Stimulated activated naive B cell treated with anti-CD40 and anti-IgM and Interleukin-4, amounts not matched to agents 10 μg/mL and 1 μg/mL and 100 μg/mL, for 72 hours (primary cell): ENCODE measurements at places on chromosomes 4 and X.

DNA sequence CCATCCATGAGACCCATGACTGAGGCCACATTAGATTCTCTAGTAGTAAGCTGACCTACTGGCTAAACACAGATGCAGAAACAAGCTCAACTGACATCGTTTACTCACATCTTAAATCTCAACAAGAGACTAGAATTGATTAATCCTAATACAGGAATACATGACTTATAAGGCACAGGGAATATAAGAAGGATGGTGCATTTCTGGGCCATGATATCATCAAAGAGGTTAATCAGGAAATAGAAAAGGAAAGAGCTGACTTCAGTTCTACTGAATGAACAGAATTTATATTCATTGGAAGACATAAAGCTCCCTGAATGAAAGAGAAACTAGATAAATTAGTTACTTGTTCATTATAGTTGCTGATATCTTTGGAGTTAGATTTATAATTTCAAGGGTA lies 1406.5 kb downstream of the STIM2 start:
- no peak for DNase-seq

DNA sequence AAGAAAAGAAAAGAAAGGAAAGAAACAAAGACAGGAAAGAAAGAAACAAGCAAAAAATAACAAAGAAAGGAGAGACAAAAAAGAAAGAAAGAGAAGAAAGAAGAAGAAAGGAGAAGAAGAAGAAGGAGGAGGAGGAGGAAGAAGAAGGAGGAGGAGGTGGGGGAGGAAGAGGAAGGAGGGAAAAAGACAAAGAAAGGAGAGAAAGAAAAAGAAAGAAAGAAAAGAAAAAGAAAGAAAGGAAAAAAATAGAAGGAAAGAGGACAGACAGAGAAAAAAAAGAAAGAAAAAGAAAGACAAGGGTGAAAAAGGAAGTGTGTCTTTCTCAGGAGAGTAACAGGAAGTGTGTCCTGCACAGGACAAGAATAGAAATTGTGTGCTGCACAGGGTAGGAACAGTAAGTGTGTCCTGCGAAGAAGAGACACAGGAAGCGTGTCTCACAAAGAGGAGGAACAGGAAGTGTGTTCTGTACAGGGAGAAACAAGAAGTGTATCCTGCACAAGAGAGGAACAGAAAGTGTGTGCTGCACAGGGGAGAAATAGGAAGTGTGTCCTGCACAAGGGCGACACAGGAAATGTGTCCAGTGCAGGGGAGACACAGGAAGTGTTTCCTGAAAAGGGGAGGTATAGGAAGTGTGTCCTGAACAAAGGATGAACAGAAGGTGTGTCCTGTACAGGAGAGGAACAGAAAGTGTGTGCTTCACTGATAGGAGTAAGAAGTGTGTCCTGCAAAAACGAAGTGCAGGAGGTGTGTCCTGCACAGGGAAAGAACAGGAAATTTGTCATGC lies 101.2 kb downstream of the ARSF start:
- peak; percentile 24 for DNase-seq

- DNase-seq = no peak
Observed at GRCh38 chr4:12178614-12179610, 750.2 kb upstream of the HS3ST1 start.

GRCh38 chr4:8267077-8267476 lies 2.5 kb upstream of the HTRA3 start:
- peak; percentile 15 for DNase-seq

DNA sequence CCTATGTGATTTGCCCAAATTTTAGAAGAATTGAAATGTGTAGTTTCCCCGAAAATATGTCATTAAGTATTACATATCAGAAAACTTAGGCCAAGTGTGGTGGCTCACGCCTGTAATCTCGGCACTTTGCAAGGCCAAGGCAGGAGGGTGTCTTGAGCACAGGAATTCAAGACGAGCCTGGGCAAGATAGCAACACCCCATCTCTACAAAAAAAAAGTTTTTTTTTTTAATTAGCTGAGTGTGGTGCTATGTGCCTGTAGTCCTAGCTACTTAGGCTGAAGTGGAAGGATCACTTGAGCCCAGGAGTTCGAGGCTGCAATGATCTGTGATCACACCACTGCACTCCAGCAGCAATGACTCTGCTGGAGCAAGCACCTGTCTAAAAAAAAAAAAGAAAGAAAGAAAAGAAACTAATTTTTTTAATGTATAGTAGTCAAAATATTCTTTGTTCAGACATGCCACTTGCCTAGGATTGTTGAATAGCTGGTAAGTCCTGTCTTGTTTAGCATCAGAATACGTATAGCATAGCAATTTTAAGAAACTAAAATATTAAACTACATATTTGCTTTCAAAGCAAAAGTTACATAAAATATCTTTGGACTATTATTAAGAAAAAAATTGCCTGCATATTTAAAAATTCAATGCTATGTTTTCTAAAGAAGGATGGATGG lies 40.1 kb upstream of the GAB1 start:
- no peak for DNase-seq

DNA sequence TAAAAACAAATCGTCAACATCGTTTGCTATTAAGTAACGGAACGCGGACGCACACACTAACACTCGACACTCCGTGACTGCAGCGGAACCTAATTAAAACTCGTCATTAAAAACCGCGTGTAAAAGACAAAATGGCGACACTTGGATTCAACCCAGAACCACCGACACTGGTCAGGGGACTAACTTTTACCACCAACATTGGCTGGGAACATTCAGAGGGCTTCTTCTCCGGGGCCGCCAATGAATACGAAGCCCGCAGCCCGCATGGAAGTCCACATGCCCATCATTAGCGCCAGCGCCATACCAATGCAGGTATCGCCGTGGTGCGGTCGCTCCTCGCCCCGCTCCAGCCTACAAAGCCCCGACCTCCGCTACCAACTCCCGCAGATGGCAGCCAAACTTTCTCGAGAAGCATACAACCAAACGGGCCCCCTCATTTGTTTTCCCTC lies 498 bp downstream of the RBMX start:
- peak; percentile 12 for DNase-seq

- DNase-seq = no peak
Observed at GRCh38 chrX:101482296-101482695, 3.0 kb upstream of the ARMCX4 start.

- DNase-seq = no peak
Observed at GRCh38 chr4:89331197-89331596, 23.6 kb upstream of the GPRIN3 start.

- no peak for DNase-seq
Observed at GRCh38 chr4:105715692-105716278, 7.2 kb downstream of the GSTCD start.

DNA sequence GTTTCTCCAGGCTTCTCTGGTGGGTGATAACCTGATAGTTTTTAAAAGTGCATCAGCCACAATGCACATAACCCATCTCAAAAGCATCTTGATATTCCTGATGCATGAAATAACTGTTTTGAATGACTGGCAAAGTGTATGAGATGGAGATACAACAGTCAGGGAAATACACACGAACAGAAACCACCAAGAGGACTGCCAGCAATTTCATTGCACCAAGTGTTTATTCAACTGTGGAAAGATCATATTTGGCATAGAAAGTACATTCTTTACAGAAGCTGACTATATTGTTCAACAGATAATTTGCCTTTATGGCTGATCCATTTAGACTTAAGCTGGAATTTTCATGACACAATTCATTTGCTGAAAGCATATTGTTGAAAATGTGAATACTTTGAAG lies 139.5 kb downstream of the SLIT2 start:
- no peak for DNase-seq

GRCh38 chr4:189767941-189768340 lies 172.7 kb upstream of the FRG1 start:
- no peak for DNase-seq

DNA sequence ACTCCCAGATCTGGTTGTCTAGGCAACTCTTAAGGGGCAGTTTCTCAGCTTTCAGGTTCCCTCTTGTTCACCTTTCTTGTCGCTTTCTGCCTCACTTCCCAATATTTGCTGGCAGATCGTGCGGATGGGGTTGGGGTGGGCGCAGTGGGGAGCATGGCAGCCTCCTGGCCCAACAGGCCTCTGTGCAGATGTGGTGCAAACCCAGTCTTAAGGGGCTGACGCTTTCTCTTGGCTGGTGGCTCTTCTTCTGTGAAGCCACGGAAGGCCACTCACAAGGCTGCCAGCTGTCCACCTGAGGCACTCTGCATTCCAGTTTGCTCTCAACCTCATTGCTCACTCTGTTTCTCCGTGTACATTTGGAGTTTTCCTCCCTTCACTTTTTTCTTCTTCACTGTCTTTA lies 61.7 kb downstream of the NBDY start:
- DNase-seq = no peak

GRCh38 chr4:170122252-170122651 lies 32.5 kb upstream of the AADAT start:
- no peak for DNase-seq

DNA sequence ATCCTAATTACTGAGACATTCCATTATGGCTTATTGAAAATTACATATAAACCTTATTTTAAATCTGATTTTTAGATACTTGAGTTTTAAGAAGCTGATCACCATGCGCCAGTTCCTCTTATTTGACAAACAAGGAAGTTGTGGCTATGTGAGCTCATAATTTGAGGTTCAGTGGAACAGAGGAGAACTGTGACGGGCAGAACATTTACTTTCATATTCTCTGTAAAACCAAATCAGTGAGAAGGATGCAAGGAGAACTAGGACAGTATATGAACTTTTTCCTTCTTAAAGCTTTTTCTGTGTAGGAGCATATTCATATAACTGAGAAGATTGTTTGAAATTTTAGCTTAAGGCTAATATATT lies 25.3 kb downstream of the STIM2 start:
- peak; percentile 33 for DNase-seq

- DNase-seq = no peak
Observed at GRCh38 chr4:86368433-86368832, 8.6 kb upstream of the MAPK10 start.

DNA sequence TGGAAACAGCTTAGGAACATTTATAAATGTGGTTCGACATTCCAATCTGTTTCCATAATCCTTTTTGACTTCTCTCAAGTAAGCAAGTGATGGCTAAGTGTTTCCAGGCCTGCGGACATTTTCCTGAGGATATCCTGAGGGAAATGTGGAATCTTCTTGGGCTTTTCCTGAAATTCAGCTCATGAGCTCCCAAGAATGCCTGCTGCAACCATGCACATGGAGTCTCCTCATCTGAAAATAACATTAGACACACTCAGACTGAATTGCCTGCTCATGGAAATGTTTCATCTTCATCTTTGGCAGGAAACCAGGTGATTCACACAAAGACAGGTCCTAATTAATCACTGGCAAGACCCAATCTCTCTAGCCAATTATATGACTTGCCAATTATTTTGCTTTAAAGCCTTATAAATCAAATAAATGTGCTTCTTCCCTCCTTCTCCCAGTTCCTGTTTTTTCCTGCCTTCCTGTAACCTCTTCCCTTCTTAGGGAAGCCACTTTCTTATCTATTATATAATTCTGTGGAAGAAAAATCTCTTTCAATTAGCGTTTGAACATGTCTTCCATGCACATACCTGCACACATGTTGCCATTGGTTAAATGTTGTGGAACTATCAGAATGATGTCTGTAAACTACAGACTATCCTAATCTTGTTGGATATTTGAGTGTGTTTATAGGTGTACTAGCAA lies 104.6 kb upstream of the MXRA5 start:
- DNase-seq = no peak

GRCh38 chr4:184949020-184949419 lies 69.3 kb upstream of the HELT start:
- no peak for DNase-seq

DNA sequence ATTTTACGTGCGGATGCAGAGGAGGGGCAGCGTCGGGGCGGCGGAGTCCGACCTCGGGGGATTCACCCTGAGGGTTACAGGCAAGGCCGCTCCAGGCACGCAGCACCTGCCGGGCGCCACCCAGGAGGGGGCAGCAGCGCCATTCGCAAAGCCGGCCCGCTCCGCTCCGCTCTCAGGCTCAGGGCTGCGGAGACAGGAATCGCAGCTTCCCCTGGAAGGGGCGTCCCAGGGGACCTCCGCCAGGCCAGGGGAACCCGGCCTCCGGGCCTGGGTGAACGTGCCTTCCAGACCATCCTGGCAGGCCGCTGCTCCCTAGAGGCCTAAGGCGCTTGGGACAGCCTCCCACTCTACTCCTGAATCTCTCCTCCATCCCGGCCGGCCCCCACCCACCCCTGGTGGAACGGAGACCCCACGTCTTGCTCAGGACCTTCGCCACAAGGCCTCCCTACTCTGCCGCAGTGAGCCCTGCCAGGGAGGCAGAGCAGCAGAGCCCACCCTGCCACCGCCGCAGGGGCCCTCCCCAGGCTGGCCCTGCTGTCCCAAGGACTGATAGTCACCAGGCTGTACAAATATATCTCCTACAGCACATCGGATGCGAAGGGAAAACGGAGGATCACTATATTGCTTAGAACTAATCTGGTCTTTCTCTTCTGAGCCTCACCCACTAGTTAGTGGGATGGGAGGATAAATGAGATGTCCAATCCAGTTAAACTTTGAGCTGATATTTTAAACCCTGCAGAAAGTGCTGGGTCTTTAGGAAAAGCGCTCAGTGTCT lies 115.0 kb downstream of the SMIM20 start:
- peak; percentile 61 for DNase-seq
